ENCODE measurements at places on chromosomes 12 and 14.

GRCh38 chr12:80314741-80315140, 129.3 kb upstream of the PTPRQ start:
- DNase-seq = no peak

- DNase-seq = no peak
Measured at GRCh38 chr12:113500782-113501311, 29.2 kb upstream of the LHX5 start.

- DNase-seq = no peak
Measured at GRCh38 chr12:5506295-5506694, 74.4 kb downstream of the NTF3 start.

- no peak for DNase-seq
Measured at GRCh38 chr12:107178776-107179175, 85.4 kb upstream of the CRY1 start.

- DNase-seq = no peak
Measured at GRCh38 chr14:90521084-90521929, 124.5 kb downstream of the CALM1 start.

DNA sequence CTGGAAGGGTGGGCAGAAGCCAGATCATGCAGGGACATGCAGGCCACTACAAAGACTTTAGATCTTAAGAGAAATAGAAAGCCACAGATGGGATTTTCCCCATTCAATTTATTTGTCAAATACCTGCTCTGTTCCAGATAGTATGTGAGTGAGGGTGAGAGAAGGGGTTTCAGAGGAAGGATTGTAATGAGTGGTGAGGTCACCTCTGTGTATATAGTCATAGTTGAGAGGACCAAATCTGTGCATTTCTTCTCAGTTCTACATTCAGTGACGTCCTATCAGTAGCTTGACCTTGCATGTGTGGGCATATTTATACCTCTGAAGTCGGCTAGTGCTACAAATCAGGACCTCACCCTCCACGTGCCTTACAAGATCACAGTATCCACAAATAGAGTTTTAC, 31.2 kb upstream of the RBM19 start:
- no peak for DNase-seq

DNA sequence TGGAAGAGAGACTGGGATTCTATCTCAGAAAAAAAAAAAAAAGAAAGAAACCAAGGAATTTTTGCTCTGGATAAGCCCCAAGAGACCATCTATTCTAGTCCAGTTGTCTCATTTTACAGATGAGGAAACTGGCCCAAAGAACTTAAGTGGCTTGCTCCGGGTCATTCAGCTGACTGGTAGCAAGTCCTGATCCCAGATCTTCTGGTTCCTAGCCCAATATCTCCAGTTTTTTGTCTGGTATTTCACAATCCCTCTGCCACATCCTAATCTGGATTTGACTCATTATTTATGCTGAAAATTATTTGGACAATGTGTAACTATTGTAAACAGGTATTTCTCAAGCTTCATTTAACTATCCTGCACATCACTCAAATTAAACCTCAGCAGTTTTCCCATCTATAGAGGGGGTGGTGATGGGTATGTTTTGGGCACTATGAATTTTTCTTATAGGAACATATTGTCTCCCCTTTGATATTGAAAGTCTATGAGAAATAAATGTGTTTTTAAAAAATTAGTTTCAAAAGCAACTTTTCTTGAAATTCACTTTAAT, 43.4 kb downstream of the PPP2R5E start:
- DNase-seq = no peak

GRCh38 chr14:85596562-85596961, 66.6 kb downstream of the FLRT2 start:
- DNase-seq = no peak

- no peak for DNase-seq
Measured at GRCh38 chr14:22854963-22855724, 16.4 kb upstream of the LRP10 start.

GRCh38 chr12:51869931-51870330, 18.0 kb upstream of the ANKRD33 start:
- DNase-seq = no peak

DNA sequence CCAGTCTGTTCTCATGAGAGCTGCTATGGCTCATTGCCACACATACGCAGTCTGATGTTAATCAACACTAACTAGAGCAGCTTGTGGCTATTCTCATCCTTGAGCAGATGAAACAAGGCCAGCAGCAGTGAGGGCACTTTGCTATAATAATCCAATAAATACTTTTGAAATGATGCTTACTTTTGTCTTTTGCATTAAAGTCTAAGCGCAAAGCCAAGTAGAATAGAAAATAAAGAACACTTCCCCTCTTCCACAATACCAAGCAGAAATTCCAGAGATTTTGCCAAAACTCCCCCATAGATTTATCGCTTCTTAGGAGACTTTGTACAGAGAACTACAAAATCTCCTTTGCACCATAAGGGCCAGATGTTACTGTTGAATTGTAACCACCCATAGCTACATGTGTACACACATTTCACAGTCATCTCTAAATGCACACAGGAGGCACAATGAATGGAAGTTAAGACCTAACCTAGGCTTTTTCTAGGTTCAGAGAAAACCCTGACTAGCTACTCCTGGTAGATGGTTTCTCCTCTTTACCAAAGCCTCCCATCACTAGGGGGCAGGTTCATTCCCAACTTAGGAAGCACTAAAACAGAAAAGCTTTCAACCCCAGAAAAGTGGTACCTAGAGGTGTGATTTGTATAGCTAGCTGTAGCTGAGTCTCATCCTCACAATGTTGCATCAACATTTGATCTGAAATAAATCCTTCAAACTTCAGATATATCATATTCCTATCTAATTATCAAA, 119.3 kb downstream of the HMGA2 start:
- no peak for DNase-seq

DNA sequence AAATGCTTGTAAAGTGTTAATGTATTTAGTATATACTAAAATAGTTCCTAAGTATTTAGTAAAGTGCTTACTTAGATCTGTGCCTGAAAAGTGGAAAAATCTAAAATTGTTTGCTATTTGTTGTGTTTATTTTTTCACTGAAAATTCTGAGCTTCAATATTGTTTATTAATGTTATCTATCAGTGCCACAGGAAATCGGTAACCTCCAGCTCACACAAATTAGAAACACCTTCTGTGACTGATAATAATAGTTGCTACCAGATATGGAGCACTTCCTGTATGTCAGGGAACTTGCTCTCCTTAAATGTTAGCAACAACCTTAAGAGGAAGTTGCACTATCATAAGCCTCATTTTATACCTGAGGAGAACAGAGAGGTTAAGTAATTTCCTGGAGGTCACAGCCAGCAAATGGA, 723 bp upstream of the LRP10 start:
- DNase-seq = no peak

DNA sequence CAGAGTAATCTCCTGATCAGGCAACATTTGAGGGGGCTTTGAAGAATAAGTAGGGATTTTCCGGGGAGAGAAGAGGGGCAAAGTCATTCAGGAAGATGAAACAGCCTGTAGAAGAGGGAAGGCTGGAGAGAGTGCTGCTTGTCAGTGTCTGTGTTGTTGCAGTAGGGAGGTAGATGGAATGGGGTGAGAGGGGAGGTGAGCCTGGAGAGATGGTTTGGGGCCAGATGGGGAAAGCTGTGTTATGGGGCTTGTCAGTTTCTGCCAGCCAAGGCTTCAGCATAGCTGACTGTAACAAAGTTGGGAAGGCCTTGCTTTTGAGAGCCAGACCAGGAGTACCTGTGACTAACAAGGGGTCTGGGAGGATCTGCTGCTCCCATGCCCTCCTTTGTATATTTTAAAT, 18.0 kb downstream of the BICD1 start:
- DNase-seq = no peak

DNA sequence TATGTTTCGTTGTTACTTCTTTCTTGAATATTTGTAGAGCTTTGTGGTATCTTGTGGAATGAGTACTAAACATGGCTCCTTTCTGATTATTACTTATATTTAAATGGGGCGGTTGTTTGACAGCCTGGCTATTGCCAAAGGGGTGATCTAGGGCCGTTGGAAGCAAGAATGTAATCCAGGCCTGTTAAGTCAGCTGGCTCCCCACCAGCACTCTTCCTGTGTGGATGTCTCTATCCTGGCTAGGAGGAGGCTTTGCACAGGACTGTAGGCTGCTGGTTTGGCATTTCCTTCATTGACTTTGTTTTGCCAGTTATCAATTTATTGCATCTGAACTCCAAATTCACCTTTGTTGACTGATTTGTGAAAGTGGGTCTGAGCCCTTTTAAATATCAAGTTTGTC, 5.6 kb downstream of the FAM234B start:
- no peak for DNase-seq

- no peak for DNase-seq
Measured at GRCh38 chr14:49982082-49982481, 89.2 kb downstream of the ARF6 start.

DNA sequence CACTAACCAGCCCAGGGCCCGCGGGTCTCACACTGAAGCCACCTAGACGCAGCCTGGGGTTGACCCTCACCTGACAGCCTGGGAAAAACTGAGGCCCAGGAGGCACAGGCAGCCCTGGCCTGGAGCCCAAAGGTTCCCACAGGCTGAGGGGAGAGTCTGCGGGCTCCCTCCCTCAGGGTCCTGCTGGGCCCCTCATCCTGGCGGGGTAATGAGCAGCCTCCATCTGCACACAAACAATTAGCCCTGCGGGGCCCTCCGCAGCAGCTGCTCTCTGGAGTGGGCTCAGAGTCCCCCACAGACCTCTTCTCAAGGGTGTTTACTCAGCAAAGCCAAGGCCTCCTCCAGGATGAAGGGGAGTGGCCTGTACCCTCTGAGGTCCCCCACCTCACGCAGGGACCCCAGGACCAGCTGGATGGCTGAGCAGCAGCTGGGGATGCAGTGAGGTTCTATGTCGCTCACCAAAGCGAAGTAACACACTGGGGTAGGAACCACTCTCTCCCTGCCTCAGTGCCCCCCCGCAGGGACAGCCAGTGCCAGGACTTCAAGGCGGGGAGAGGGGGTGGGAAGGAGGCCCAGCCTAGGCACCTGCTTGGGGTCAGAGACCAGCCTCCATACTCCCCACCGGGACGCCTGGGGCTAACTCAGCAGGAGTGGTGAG, 7.3 kb downstream of the AKT1 start:
- no peak for DNase-seq

GRCh38 chr14:77562681-77563080, 53.8 kb downstream of the SPTLC2 start:
- DNase-seq = no peak

DNA sequence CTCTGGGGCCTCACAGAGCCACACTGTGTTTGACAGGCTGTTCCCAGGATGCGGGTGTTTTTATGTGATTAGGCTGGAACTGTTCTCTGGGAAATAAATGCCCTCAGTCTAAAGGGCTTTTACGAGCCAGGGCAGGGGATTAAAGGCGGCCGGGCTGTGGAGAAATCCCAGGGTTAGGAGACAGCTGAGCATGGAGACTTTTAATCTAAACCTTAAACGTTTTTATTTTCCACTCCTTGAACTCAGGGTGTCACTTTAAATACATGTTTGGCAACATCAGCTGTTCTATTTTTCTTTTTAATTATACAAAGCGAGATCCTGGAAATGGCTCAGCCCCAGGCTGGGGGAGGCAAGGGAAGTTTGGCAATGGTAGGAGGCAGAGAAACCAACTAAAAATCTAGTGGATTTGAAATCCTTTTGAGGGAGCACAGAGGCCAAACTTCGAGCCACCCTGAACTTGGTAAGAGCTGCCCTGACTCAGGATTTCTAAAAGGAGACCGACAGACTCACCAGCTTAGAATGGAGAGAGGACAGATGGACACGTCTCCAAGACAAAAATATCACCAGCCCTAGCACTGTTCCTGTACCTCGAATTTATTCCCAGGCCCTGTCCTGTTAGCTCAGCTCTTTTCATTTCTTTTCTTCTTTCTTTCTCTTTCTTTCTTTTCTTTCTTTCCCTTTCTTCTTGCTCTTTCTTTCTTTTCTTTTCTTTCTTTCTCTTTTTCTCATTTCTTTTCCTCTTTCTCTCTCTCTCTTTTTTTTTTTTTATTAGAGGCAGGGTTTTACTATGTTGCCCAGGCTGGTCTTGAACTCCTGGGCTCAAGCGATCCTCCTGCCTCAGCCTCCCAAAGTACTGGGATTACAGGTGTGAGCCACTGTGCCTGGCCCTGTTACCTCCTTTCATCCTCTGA, 15.8 kb upstream of the ORAI1 start:
- no peak for DNase-seq

DNA sequence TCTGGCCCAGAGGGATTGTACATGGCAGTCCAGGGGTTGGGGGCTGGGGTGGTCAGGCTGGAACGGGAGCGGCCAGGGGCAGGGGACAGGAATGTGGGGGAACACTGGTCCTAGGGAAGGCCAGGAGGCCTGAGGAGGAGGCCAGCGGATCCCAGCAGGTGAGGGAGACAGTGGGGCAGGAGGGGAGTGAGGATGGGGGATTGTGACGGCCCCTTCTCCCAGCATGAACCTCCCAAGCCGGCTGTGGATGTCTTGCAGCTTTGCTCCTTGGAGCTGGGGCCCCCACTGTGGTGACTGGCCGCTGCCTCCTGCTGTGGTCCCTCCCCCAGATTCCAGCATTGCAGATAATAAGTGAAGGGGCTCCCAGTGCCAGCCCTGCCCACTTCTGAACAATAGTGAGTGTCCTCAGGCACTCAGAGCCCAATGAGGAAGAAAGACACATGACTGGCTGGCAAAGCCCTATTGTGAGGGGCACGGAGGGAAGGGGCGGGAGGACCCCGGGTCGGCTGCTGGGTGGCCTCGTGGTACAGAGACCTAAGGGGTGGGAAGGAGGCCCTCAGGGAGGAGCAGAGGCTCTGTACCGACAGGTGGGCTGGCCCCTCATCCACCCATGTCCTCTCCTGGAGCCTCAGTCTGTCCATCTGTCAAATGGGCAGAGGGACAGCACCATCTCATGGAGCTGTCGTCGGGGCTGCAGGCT, 215.0 kb downstream of the KIF26A start:
- no peak for DNase-seq

GRCh38 chr12:20440408-20440807, 72.1 kb downstream of the PDE3A start:
- no peak for DNase-seq

DNA sequence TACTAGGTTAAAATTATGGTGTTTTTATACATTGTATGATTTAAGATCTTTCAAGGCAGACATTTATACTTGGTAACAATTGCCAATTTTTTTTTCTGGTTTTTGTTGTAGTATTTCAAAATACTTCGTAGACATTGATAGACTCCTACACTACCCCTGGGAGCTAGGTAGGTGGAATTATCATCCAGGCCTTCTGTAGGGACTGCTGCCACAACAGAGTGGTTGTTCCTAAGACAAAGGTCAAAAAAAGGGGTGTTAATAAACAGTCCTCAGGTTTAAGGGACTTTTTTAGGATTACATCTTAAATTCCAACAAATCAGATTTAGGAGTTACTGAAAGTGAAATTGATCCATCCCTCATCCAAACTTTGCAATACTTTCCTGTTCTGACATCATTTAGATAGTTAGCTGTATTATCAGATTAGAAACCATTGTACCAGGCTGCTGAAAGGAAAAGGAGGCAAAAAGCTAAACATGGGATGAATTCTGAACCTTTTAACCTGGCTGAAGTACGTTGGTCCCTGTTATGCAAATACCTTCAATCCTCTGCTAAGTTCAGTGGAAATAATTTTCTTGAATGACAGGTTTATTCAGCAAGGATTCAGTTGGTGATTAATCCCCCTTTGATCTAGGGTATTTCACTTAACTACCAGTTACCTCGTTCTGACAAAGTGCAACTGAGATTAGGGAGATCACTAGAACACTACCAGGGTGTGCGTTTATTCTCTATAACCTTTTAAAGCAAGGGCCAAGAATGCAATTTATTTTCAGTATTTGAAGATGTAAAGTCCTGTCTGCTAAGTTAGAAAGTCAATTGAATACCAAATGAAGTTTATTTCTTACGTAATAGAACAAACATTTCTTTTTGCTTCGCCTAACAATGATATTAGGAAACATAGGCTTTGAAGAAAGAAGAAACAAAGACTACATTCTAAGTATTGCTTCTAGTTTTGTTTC, 23.2 kb downstream of the AP5M1 start:
- DNase-seq = no peak

Measured in GM18507 (cell line).